ENCODE measurements at places on chromosomes 16 and 17.

- no peak for ATAC-seq
Measured at GRCh38 chr16:16032271-16032979, 83.0 kb downstream of the ABCC1 start.

- no peak for ATAC-seq
Measured at GRCh38 chr17:81561494-81561885, 9.3 kb upstream of the FAAP100 start.

GRCh38 chr16:85090181-85090580 is 22.1 kb downstream of the CIBAR2 start:
- ATAC-seq, result no peak

DNA sequence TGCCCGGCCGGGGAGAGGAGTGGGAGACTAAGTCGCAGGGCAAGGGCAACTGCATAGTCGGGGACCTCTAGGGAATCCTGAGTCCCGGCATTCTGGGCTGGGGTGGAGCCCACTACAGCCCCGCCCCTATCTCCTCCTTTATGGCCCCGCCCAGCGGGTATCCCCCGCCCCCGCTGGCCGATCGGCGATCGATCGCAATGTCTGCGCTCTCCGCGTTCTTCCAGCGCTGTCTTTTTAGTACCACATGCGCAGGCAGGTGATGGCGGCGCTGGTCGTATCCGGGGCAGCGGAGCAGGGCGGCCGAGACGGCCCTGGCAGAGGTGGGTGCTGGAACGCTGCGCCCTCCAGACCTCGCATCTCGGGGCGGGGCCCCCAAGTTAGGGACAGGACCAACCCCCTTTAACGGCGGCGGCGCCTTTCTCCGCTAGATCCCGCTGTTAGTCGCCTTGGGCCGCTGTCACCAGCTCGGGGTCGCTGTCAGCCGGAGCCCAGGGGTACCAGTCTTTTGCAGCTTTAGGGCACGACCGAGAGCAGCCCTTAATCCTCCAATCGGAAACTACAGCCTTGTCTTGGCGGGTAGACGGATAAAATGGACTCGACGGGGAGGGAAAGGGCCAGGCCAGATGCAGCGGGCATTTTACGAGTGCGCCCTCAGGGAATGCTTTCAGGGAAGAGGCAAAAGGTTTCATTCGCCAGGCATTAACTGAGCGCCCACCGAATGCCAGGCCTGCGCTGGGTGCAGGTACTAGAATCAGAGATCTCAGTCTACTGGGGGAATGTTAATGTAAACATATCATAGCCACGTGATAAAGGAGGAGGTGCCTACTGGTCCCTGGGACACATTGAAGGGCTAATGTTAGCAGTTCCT is at the start of gene DPH1:
Gene DPH1, plus strand, starts transcription at position 243 of the 868 bp plus-strand sequence. Its CDS starts 17 bp downstream, at position 260.
- peak; percentile 92 for ATAC-seq

DNA sequence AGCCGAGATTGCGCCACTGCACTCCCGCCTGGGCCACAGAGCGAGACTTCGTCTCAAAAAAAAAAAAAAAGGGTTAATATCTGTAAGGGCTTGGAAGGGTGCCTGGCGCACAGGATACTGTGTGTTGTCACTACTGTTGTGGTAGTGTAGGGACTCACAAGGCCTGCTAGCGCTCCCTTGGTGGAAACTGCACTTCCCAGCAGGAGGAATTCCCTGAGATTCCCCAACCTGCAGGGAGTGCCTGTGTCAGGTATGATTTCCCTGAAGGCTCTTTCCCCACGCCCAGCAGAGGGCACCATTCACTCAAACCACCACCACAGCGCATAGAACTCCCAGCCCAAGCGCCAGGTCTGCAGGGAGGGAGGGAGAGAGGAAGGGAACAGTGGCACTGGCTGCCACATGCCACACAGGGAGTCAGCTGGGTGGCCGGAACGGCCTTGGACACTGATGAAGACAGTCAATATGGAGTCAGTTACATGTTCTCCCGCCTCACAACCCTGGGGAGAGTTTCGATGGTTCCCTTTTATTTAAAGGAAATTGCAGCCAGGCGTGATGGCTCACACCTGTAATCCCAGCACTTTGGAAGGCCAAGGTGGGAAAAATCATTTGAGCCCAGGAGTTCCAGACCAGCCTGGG is 32.7 kb upstream of the CDH1 start:
- ATAC-seq, result peak; percentile 66

DNA sequence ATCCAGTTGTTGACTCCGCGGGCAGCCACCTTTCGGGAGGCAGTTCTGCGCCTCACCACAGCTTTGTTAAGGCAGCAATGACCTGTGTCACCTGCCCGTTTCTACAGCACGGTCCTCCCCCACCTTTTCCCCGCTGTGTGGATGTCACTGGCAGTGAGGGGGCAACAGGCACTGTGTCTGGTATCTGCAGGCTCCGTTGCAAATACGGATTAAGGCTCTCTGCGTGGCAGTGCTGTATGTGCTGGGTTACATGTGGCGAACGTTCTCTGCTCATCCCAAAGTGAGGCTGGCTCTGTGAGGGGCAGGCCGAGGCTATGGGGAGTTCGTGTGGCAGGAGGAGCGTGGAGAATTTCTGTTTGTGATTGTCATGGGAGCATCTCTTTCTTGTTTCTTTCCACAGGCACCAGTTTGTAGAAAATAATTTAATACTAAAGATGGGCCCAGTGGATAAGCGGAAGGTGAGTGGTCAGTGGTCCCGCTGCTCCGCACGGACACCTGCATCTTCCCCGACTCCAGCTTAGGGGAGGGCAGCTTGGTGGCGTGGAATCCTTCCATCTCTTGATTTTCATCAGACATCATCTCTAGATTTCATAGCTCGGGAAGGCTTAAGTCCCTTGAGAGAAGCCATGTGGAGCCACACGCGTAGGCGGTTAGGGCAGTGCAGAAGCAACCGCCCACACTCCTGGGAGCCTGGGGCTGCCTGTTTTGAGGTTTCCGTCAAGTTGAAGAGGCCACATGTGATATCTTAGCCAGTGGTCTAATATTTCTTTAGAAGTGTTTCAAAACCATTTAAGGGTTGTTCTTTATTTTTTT is 57.8 kb downstream of the PDPK1 start:
- ATAC-seq, result no peak

GRCh38 chr17:4497101-4497824 is 1.4 kb upstream of the SPNS2 start:
- ATAC-seq, result peak; percentile 78

- no peak for ATAC-seq
Measured at GRCh38 chr16:48235556-48236136, 8.5 kb upstream of the LONP2 start.

GRCh38 chr16:83819361-83819760 is 11.6 kb downstream of the HSBP1 start:
- ATAC-seq, result no peak

DNA sequence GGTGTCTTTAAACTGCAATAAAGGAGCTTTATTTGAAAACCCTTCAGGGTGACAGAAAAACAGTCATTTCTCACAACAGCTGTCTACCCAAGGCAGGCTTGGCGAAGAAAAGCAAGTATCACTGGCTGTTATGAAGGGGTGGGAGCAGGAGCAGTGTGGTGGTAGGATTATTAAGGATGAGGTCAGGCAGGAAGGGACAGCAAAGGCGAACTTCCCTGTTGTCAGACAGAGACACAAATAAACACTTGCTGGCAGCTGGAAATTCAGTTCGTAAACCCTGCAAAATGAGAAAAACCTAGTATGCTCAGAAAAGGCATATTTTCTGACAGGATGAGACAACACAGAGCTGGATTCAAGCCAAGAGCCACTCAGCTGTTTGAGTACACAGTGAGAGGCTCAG is 416.3 kb upstream of the CDH5 start:
- ATAC-seq, result no peak

- no peak for ATAC-seq
Measured at GRCh38 chr17:66021757-66022156, 170.2 kb downstream of the CEP112 start.

DNA sequence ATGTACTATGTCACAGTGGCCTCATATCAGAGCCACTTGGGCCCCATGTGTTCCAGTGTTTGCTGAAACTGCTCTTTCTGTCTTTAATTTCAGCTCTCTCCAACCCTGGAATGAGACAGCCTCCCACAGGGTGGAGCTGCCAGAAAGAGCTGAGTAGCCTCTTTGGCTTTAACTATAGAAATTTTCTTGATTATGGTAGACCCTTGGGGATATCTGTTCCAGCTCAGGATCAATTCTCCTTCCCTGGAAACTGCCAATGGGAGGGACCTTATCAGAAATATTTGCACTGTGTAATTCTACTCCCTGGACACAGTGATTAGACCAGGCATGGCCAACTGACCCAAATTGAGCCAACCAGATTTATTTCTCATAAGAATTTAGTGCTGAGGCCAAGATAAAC is 39.0 kb upstream of the KDM8 start:
- ATAC-seq, result no peak

DNA sequence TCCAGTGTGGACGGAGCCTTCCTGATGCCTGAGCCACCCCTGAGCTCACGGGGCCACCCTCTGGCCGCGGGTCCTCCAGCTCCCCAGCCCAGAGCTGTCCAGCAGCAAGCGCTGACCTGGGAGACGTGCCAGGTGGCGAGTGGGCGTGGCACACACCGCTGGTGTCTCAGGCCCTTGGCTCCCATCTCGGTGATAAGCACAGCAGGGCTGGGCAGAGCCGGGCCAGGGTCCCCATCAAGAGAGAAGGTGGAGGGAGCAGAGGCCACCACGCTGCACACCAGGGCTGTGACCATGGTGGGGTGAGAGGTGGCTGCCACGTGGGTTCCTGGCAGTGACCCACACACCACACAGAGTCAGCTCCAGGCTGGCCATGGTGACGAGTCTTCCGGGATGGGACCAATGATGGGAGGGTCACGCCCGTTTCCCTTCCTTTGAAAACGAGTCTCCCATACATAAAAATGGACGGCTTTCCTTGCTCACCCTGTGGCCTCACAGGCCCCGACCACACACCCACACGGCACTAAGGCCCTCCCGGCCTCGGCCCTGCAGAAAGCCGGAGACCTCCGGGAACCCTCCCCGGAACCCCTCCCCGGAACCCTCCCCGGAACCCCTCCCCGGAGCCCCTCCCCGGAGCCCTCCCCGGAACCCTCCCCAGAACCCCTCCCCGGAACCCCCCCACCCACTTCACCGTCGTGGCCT is 16.8 kb downstream of the UTS2R start:
- ATAC-seq, result no peak

- no peak for ATAC-seq
Measured at GRCh38 chr16:87255866-87256265, 61.3 kb downstream of the C16orf95 start.

GRCh38 chr17:17848311-17849082 is 11.7 kb upstream of the SREBF1 start:
- no peak for ATAC-seq

- ATAC-seq, result no peak
Measured at GRCh38 chr16:2775765-2776499, 1.1 kb downstream of the ELOB start.

DNA sequence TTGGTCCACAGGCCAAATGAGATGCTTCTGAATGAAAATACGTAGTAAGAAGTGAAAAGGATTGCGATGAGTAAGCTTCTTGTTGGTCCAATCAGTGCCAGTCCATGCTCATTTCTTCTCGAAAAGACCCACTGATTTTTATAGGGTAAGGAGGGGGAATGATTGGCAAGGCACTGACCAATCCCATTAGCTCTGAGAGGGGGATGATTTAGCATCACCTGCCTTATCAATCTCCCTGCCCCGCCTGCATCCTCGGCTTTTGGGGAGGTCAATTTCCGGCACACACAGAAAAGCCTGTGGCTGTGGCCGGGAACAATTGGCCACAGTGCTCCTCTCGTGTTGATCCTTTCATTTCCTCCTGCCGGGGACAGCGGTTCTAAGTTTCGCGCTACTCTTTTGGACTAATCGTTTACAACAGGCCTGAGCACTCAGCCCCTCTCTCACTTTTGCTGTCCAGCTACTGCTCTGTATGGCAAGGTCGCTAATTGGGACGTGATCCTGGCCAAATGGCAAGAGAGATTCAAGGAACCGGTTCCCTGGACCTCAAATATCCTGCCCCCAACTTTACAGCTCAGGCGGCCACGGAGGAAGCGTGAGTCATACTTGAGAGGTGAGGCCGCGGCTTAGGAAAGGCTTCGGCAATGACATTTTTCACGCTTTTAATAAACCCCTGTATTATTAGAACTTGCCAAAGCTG is 43.1 kb downstream of the TBX4 start:
- ATAC-seq, result no peak

DNA sequence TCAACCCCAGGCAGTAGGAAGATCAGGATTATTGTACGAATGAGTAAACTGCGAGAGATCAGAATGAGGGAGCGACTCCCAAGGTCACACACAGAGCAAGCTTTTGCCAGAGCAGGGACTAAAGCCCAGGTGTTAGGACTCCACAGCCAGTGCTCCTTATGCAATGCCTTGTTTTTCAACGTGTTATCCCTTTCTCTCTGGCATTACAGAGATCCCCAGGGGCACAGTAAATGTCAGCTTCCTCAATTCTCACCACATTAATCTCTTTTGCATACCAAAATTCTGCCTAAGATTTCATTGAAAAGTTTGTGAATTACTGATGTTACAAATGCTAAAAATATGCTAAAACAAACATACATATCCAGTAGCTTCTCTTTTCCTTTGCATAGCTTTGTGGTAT is 68.1 kb upstream of the CES5A start:
- ATAC-seq, result no peak

GRCh38 chr17:4074831-4075495 is 67.9 kb downstream of the ZZEF1 start:
- ATAC-seq, result peak; percentile 75

- ATAC-seq, result no peak
Measured at GRCh38 chr17:38885728-38886642, 16.1 kb downstream of the LASP1 start.

DNA sequence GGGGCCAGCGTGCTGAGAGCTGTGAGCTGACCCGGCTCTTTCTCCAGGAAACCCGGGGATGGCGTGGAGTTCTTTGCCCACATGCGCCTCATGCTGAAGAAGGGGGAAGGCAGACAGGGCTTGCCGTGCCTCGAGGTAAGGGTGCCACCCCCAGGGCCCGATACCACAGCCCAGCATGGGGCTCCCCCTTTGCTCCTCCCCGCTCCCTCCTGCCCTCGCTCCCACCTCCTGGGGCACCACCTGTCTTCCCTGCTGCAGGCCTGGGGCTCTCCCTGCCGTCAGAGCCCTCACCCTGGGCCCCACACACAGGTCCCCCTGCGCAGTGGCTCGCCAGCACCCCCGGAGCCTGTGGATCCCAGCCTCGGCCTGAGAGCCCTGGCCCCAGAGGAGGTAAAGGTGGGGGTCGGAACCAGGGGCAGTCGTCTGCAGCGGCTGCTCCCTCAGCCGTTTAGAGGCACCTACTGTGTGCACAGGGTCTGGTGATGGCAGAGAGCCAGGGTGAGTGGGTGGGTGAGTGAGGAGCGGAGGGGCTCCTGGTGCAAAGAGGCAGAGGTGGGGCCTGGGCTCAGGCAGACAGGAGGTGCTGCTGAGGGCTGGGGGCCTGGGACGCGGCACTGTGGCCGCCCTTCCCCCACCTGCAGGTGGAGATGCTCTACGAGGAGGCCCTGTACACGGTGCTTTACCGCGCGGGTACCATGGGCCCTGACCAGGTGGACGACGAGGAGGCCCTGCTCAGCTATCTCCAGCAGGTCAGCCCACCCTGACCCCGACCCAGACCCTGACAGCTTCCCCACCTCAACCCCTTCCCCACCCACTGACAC is 5.6 kb downstream of the BAIAP3 start:
- no peak for ATAC-seq

- ATAC-seq, result no peak
Measured at GRCh38 chr17:21096874-21097273, 29.9 kb upstream of the DHRS7B start.
